Epithelial cell of proximal tubule (primary cell): ENCODE measurements at places on chromosomes 2 and 18. TPM values are rescaled to one million over a fixed set of nuclear protein-coding genes. Genes with fewer than 3 reads are reported as not detected.

GRCh38 chr18:49926106-49926745 lies 112.9 kb upstream of the ACAA2 start:
- no peak for DNase-seq

DNA sequence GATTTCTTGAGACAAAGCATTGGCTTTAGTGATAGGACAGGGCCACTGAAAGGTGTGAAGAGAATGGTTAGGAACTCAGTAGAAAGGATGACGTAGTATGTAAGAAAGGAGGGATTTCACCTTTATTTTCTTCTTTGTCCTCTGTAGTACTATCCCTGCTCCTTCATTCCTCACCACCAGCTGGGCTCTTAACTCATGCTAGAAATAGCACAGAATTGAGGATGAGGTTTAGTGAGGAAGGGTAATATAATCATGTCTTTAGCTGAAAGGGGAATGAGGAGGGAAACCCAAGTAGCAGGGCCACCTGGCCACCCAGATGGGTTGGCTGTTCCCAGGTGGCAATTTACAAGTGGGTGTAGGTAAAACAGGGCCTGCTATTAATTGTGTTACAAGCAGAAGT lies 15.2 kb downstream of the ACVR2A start:
- DNase-seq = no peak

- no peak for DNase-seq
Measured at GRCh38 chr18:80000877-80001276, 12.5 kb upstream of the TXNL4A start.

RALB gene
- 55.8 and 56.0 TPM in 2 replicates for total RNA-seq

SLC9A2 gene
- 0.86 and 1.2 TPM in 2 replicates for total RNA-seq

- DNase-seq = no peak
Measured at GRCh38 chr2:127623388-127624319, 22.3 kb upstream of the GPR17 start.

GRCh38 chr2:207499114-207499513 lies 30.6 kb upstream of the CREB1 start:
- no peak for DNase-seq

DNA sequence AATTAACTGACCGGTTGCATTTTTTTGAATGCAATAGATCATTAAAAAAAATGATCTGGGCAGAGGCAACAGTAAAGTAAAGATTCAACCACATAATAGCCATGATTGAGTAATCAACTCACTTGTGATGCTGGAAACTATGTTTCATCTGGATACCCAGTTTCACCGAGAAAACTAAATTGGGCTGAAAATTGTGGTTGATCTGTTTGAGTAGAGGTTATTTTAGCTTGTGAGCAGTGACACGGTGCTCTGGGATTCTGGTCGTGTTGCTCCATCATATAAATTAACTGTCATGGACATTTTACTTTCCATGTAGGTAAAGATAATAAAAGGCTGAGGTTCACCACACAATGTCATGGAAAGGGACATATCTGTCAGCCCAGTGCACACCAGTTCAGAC lies 58.7 kb downstream of the CD226 start:
- DNase-seq = no peak

STPG4 gene
- 0.58 TPM in 1 of 2 replicates, not detected in the other for total RNA-seq

GRCh38 chr2:237062585-237062984 lies 23.1 kb upstream of the COPS8 start:
- DNase-seq = no peak

- no peak for DNase-seq
Measured at GRCh38 chr18:79195716-79196683, 126.8 kb downstream of the ATP9B start.

HOXD10 gene
- total RNA-seq = 14.3 and 18.8 TPM in 2 replicates

ATOH8 gene
- 0.52 and 0.94 TPM in 2 replicates for total RNA-seq

DNA sequence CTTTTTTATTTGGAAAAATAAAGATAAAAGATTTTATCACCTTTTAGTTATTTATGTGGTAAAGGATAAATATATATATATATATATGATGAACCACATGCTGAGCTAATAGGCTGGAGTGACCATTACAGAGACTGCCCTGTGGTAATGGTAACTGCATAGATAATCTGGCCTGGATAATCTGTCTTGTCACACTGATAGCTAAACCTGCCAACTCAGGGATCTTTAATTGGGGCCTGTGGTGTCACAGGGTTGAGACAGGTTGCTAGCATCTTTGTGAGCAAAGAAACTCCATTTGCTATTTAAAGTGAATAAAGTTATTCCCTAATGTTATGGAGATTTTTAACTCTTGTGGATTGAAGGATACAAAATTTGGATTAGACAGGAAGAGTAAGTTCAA lies 203.0 kb downstream of the PHLPP1 start:
- no peak for DNase-seq

CCDC141 gene
- total RNA-seq = not detected in 2 replicates

DNA sequence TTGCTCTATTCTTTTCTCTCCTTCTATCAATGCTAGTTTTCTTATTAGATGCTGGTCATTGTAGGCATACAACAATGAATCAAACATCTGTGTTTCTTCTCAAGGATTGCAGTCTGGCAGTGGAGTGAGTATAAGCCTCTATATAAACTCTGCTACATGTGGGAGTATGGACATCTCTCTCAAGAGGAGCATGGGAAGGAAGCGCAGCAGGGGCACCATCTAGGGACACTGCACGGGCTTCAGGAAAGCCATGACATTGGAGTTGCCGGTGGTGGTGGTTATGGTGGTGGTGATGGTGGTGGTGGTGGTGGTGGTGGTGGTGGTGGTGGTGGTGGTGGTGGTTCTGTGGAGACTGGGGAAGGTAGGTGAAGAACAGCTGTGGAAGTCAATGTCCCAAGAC lies 462.6 kb downstream of the RNF144A start:
- DNase-seq = no peak

GRCh38 chr2:11862049-11862448 lies 115.6 kb downstream of the LPIN1 start:
- no peak for DNase-seq

TFCP2L1 gene
- total RNA-seq = 6.5 and 12.3 TPM in 2 replicates

SERPINB2 gene
- total RNA-seq = 1.6 and 1.9 TPM in 2 replicates

DNA sequence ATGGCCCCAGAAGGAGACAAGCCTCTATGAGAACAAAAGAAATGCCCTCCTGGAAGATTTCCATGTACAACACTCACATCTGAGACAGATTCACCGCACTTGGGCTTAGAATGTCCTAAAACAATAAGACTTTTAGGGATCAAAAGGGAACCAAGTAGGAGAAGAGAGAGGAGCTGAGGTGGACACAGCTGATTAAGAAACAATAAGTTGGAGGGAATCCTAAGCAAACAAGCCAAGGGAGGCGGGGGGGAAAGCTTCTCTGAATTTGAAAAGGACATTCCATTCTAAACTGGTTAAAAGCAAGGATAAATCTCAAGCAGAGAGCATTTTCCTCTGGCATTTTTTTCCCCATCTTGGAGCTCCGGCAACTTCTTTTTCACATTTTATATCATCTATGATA lies 9.9 kb downstream of the ACVR1 start:
- DNase-seq = no peak

GRCh38 chr18:67308819-67309218 lies 207.7 kb downstream of the DSEL start:
- DNase-seq = no peak

DNA sequence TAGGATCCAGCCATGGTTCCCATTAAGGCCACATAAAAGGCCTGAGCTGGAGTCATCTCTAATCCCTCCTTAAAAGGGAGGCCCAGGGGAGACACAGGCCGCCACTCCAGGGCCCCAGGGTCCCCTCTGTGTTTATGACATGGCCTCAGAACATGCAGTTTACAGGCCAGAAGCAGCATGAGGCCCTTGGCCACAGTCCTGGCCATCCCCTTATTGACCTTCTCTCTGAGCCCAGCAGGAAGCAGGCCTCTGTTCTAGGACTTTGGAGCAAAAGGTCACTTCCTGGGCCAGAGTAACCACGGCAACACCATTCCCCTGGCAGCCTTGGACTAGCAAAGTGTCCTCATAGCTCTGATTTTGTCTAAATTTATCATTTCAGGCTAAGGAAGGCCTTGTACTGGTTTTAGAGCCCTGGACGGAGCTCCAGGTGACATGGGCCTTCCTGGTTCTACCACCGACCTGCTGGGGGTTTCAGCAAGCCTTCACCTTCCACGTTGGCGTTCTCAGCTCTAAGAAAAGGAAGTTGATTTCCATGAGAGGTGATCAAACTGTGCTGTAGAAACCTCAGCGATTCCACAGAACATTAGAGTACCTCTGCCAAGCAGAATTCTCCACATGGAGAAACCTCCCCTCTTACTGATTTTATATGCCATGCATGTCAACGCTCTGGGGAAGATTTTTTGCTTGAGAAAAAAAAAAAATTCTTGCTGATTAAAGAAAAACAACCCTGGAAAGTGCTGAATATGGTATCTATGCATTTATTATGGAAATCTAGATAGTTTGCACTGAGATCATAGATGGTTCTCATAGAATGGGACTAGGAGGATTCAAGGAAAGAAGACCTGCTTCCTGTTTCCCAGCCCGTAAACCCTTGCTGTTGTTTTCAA lies 53.7 kb downstream of the HS1BP3 start:
- DNase-seq = no peak

DNA sequence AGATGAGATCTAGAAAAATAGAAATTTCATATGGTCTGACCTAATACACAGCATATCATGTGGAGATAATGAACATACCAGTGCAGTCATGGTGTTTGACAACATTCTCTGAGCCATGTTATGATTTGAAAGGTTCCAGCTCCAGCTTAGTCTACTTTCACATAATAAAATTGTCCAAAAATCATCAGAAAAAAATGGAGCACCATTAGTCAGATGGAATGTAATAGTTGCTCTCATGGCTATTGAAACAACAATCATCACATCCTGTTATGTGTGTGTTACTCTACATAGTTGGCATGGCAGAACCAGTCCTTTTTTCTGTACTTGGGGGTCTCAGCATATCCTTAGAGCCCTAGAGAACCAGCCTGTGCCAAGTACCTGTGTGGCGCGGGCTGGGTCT lies 678.9 kb upstream of the FANCL start:
- DNase-seq = no peak

GRCh38 chr18:77407733-77408132 lies 158.1 kb downstream of the GALR1 start:
- DNase-seq = no peak

DNA sequence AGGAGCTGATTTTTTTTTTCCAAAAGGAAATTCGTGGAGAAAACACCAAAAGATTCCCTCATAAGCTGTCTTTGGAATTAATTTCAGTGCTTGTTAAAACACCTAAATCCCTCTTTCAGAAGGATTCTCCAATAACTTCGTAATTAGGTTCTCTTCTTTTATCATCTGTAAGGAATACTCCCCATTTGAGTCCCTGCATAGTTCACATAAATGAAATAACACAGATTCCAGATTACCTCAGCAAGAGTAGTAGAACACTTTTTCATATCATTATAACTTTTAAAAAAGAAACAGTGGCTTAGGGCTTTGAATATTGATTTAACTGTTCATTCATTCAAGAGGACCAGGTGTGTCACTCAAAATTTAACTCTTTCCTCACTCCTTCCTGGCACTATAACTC lies 55.5 kb downstream of the ARHGAP28 start:
- DNase-seq = no peak

GRCh38 chr2:162267996-162268395 lies 24.8 kb upstream of the FAP start:
- no peak for DNase-seq

- no peak for DNase-seq
Measured at GRCh38 chr2:22737144-22737543, 647.8 kb upstream of the KLHL29 start.

SAG gene
- not detected in 2 replicates for total RNA-seq

- no peak for DNase-seq
Measured at GRCh38 chr2:215613888-215614287, 178.0 kb upstream of the FN1 start.

- no peak for DNase-seq
Measured at GRCh38 chr2:47236503-47237215, 81.6 kb upstream of the STPG4 start.

DNA sequence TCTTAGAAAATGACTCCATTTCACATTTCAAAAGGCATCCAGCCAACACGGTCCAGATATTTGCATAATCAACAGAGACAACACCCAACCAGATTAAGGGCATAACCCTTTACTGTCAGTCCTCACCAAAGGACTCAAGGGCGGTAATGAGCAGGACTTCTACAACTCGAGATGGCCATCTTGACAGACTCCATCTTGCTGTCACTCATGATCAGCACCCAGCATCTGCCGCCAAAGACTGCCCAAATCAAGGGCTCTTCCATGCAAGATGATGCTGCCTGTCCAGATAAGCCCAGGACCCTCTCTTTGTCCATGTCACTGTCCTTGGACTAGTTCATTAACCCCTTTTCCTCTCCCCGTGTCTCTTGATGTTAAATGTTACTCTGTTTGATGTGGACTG lies 77.9 kb downstream of the UXS1 start:
- DNase-seq = no peak

GRCh38 chr2:134392442-134393074 lies 138.7 kb downstream of the MGAT5 start:
- no peak for DNase-seq

DNA sequence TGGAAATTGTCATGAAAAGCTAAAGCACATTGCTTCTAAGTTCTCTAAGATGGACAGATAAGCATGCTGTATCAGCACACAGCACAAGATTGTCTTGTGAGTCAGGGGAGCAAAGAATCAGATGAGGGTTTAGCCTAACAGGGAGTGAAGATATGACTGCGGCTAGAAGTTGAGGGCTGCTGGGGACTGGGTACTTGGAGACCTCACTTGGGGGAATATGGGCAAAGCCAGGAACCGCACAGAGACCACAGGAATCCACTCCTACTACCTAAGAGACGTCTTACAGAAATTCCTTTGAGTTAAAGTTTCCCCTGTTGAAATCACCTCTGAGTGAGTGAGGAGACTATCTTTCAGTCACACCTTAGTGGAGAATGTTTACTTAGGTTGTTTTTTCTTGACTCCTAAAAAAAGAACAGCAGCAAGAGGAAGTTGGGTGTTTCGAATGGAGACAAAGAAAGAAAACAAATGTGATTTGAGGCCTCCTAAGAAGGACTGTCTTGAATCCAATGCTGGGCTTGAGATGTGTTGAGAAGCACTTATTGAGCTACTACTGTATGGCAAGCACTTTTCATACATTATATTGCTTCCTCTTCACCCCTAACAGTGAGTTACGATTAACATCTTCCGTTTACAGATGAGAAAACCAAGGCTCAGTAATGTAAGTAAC lies 100.7 kb downstream of the ANKRD44 start:
- DNase-seq = peak; percentile 57

GRCh38 chr2:150647943-150648342 lies 160.5 kb upstream of the RND3 start:
- DNase-seq = no peak

DNA sequence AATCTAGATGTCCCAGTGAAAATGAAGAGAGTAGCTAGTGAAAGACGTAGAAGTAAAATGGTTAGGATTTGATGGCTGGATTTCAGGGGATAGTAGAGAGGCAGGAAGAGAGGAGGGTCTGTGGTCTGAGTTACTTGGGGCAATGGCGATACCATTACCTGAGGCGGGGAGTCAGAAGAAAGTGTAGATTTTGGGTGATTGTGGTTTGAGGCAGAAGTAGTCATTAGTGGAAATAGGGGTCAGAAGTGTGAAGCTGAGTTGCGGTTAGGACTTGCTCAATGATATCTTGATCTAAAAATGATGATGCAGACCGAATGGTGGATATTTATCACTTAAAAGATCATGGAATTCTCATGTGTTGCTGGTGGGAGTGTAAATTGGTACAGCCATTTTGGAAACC lies 41.0 kb downstream of the CEP192 start:
- no peak for DNase-seq

PDIA6 gene
- total RNA-seq = 400 and 406 TPM in 2 replicates
